Naive thymus-derived CD8-positive, alpha-beta T cell (primary cell): ENCODE measurements at places on chromosomes 7 and 10. TPM values are rescaled to one million over a fixed set of nuclear protein-coding genes. Genes with fewer than 3 reads are reported as not detected.

GRCh38 chr10:61321041-61321857 is 131.9 kb downstream of the TMEM26 start:
- DNase-seq = no peak

GRCh38 chr7:23956772-23957576 is 247.0 kb downstream of the STK31 start:
- no peak for DNase-seq

DNA sequence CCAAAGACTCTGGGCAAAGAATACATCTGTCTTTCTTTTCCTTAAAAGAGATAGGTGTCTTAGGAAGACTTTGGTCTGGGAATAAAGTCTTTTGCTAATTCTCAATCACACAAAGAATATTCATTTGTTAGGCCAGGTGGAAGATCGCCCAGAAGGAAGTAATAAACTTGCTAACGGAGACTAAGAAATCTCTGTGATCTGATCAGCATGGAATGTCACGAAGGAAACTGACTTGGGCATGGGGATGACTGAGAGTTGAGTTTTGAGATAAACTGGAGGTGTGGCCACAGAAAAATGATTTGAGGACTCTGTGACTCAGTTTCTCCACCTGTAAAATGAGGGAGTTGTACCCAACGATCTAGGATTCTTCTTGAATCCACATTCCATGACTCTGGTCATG is 161.1 kb upstream of the SVIL start:
- DNase-seq = no peak

DNA sequence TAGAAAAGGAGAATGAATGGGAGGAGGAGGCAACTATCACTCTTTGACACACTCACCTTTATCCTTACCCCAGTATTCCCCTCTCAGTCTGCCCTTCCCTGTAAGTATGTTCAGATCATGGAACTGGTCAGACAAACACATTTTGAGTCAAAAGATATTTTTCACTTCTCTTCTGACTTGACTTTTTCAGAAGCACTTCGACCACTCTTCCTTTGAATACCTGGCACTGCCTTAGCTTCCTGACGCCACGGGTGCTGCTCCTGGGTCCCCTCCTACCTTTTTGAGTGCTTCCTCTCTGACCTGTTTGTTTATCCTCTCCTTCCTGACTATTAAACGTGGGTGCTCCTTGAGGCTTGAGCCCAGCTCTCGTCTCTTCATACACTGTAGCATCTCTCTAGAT is 19.8 kb upstream of the C10orf67 start:
- DNase-seq = no peak

DNA sequence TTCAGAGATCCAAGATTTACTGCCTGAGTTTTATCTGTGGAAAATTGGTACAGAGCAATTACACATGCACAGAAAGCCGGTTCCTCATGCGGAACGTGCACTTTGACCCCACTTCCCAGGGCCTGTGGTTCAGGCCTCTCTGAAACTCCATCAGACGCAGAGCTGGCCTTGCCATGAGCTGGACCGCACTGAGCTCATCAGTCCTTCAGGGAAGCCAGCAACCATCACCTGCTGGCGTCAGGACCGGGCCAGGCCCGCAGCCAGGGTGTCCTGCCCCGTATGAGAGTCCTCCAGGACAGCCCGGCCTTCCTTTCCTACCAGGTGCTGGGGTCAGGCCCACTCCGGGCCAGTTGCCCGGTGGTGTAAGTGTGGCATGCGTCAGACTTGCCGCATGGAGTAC is 446.5 kb upstream of the FOXK1 start:
- no peak for DNase-seq

- DNase-seq = no peak
Observed at GRCh38 chr10:116312548-116312947, 11.7 kb upstream of the CCDC172 start.

DNA sequence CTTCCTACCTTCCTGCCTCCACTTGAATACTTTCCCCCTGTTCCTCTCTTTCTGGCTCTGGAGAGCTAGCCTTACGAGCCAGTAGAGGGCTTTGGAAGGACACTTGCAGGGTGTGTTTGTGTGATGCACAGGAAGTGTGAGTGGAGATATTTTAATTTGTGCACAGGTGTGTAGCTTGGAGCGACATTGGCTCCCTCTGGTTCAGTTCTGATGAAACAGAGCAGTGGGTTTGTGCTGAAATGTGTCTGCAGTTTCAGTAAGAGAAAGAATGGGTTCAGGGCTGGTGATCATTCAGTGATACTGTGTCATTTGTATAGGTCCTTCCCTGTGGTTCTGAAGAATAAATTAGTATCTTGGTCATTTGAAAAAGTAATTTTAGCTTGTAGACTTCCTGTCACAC is 86.9 kb downstream of the SND1 start:
- DNase-seq = no peak

GRCh38 chr7:27973625-27974024 is 207.0 kb downstream of the JAZF1 start:
- no peak for DNase-seq

DNA sequence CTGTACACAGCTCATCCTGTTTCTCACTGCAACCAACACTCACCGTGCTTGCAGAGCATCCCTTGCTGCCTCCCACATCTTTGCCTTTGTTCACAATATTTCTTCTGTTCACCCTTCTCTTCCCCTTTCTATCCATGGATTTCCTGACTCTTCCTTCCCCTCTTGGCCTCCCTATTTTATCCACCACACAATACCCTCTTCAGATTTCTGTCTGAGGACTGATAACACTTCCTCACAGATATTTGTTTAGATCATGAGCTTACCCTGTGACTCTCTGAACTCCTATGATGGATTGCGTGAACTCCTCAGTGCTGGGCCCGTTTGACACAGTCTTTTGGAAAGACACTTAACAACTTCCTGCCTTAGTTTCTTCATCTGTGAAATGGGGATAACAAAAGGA is 62.8 kb upstream of the GPR158 start:
- no peak for DNase-seq

DNA sequence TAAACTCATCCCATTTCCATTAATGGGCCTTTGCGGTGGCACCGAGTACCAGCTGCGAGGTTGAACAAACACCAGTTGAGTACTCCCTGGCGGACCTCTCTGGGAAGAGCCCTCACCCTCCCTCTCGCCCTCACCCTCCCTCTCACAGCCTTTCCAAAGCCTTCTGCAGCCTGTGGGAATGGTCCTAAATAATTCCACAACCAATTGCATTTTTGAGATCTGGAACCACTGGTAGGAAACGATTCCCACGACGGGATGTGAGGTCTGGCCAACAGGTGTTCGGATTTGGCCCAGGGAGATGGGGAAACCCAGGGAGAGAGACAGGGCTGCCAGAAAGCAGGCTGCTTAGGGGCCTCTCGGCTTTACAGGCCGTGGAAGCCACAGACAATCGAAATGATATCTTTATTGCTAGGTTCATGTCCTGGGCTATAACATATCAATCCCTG is 5.3 kb downstream of the PTF1A start:
- no peak for DNase-seq

LBX1 gene
- total RNA-seq = not detected

SUGCT gene
- 3.6 TPM for total RNA-seq

NAT16 gene
- total RNA-seq = not detected

DYNC1I1 gene
- not detected for total RNA-seq

SPDYE9 gene
- not detected for total RNA-seq

TMEM178B gene
- not detected for total RNA-seq
